Fibroblast of upper back skin (primary cell): ENCODE measurements at places on chromosomes 2 and 18.

DNA sequence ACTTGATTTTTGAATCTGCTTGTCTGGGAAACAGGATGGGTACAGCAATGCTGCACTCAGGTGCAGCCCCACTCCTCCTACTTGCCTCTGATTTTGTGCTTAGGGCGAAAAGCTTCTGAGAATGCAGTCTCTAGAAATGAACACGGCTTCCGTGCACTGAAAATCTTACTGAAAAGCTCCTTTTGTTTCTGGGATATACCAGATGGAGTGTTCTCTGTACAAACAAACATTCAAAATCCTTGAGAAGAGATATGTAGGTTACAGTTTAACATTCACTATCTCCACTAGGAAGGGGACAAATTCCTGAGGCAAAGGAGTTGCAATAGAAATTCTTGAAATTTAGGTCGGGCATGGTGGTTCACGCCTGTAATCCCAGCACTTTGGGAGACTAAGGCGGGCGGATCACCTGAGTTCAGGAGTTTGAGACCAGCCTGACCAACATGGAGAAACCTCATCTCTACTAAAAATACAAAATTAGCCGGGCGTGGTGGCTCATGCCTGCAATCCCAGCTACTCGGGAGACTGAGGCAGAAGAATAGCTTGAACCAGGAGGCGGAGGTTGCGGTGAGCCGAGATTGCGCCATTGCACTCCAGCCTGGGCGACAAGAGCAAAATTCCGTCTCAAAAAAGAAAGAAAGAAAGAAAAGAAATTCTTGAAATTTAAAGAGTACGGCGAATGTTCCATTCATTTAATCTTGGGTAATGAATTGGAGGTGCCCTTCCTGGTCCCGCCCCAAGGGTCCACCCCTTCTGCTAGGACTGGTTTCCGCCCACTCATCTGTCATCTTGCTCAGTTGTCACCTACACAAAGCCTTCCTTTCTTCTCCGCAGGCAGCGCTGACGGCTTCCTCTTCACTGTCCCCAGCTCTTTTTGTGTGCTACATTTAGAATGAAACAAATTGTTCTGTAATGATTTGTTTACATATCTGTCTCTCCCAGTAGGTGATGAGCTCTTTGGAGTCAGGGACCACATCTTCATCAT is 92.4 kb downstream of the SOCS6 start:
- no peak for DNase-seq

- no peak for DNase-seq
Observed at GRCh38 chr2:102296449-102296848, 14.9 kb upstream of the IL1RL1 start.

- peak; percentile 47 for DNase-seq
Observed at GRCh38 chr2:194826241-194826640, 830.8 kb upstream of the SLC39A10 start.

DNA sequence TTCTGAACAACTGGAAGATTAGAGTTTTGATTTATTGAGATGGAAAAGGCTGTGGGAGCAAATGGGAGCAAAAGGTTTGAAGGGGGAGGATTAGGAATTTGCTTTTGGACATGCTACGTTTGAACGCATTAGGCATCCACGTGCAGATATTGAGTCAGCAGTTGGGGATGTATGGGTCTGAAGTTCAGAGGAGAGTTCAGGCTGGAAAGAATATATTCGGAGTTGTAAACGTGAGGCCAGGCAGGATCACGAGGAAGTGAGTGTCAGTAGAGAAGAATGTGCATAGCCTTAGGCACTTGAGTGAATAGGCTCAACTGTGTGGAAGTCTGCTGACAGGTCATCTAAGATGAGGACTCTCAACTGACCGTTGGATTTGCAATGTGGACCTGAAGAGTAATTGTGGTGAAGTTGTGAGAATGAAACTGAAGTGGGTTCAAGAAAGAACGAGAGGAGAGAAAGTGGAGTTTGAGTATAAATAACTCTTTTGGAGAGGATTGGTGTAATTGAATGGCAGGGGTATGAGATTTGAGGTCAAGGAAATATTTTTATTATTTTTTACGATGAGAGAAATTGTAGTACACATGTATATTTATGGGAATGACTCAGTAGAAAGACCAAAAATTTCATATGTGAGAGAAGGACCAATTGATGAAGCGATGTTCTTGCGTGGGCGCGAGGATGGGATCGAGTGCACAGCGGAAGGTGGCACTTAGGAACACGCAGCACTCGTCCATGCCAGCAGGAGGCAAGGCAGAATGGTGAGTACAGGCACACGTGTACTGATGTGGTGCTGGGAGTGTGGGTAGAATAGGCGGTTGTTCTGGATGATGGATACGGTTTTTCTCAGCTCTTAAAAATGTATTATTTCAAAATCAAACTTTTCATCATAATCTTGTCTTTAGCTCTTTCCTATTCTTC is 40.5 kb upstream of the POLE4 start:
- peak; percentile 68 for DNase-seq

DNA sequence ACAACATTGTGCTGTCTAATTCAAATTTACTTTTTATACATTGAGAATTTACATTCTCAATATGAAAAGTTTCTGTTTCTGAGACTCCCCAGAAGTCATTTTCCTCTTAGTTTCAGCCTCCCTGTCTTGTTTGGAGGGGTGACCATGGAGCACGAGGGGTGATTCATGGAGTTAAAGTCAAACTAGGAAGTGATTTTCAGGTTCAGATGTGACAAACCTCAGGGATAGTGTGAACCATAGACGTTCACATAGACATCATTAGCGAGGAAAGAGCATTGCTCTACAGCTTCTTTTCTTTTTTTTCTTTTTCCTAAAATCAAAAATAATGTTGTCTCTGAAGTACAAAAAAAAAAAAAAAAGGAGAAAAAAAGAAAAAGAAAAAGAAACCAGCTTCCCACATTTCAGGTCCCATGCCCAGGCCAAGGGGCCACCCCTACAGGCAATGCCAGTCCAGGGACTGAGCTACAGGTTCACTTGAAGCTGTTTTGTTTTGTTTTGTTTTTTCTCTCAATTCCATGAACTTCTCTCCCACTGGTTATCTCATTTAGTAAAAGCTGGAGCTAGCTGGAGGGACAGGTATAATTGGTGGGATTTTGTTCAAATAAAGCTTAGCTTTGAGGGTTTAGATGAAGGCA is 18.1 kb upstream of the LCLAT1 start:
- DNase-seq = no peak

DNA sequence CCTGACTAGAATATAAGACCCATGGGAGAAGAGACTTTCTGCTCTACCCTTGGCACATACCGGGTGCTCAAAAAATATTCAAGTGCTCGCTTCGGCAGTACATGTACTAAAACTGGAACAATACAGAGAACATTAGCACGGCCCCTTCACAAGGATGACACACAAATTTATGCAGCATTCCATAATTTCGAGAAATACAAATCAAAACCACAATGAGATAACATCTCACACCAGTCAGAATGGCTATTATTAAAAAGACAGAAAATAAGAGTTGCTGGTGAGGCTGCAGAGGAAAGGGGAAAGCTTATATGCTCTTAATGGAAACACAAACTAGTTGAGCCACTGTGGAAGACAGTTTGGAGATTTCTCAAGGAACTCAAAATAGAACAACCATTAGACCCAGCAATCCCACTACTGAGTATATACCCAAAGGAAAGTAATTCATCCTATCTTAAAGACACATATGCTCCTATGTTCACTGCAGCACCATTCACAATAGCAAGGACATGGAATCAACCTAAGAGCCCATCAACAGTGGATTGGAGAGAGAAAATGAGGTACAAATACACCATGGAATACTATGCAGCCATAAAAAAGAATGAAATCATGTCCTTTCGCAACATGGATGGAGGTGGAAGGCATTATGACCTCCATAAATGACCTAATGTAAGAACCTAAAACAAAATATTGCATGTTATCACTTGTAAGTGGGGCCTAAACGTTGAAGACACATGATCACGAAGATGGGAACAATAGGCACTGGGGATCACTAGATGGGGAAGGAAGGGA is 71.6 kb upstream of the CYP1B1 start:
- peak; percentile 68 for DNase-seq

- DNase-seq = no peak
Observed at GRCh38 chr18:11956371-11957308, 24.7 kb upstream of the IMPA2 start.

DNA sequence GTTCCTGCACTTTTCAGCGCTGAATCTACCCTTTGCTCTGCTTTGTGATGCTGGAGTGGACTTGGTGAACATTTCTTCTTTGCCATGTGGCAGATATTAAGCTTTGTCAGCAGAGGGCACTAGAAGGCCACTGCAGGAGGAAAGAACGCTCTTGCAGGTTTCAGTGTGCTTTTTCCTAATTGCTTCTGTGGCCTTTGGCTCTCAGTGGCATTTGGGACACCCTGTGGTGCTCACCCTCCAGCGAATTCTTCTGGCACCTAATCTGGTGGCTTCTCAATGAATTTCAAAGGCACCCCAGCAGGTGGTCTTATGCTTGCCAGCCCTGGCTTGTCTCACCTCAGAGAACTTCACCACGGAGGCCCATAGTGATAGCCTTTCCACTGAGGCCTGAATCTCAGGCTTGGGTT is 146.7 kb downstream of the MYO3B start:
- peak; percentile 34 for DNase-seq

GRCh38 chr2:188333751-188334524 is 42.3 kb downstream of the GULP1 start:
- no peak for DNase-seq

- no peak for DNase-seq
Observed at GRCh38 chr2:9168821-9169221, 37.8 kb upstream of the ASAP2 start.

- no peak for DNase-seq
Observed at GRCh38 chr18:28044036-28044435, 132.9 kb downstream of the CDH2 start.
